ENCODE measurements at places on chromosomes 6 and 20. TPM values are rescaled to one million over a fixed set of nuclear protein-coding genes. Genes with fewer than 3 reads are reported as not detected.

KCNQ2 gene
- not detected for total RNA-seq

PPP1R14C gene
- 137 TPM for total RNA-seq

MYLK2 gene
- not detected for total RNA-seq

OSTM1 gene
- total RNA-seq: 21.0 TPM

TGM2 gene
- total RNA-seq: 3.7 TPM

SLA2 gene
- total RNA-seq: not detected

PPP1R3G gene
- 3.2 TPM for total RNA-seq

C20orf204 gene
- total RNA-seq: 0.39 TPM

SLC17A3 gene
- not detected for total RNA-seq

MOG gene
- not detected for total RNA-seq

Data from lower leg skin (tissue), 4 donors.